ENCODE measurements at places on chromosomes 11 and 22. TPM values are rescaled to one million over a fixed set of nuclear protein-coding genes. Genes with fewer than 3 reads are reported as not detected.
A peak's percentile ranks its signal among the peaks of the same experiment; 100 is the strongest.

GRCh38 chr22:45972091-45972888, 4.7 kb downstream of the WNT7B start:
- DNase-seq: peak; percentile 49
- H3K27me3 ChIP-seq: peaks cover 65% of the 10 kb centered on the region
- no peaks in the 10 kb centered on the region for H3K4me1 ChIP-seq
- peak overlapping the region; percentile 66 for H3K4me3 ChIP-seq

- H3K4me3 ChIP-seq: no peak overlapping the region
- no peaks in the 10 kb centered on the region for H3K27me3 ChIP-seq
- H3K27ac ChIP-seq: no peak overlapping the region
- peaks cover 10% of the 10 kb centered on the region for H3K36me3 ChIP-seq
- H3K4me1 ChIP-seq: no peaks in the 10 kb centered on the region
These were observed 16.5 kb downstream of the ATP6V1E1 start for GRCh38 chr22:17612057-17612456.

GRCh38 chr11:111729071-111729830, 36.9 kb downstream of the PPP2R1B start:
- no peak overlapping the region for H3K27ac ChIP-seq
- H3K4me3 ChIP-seq: no peak overlapping the region
- no peaks in the 10 kb centered on the region for H3K27me3 ChIP-seq
- peaks cover 3% of the 10 kb centered on the region for H3K36me3 ChIP-seq

DNA sequence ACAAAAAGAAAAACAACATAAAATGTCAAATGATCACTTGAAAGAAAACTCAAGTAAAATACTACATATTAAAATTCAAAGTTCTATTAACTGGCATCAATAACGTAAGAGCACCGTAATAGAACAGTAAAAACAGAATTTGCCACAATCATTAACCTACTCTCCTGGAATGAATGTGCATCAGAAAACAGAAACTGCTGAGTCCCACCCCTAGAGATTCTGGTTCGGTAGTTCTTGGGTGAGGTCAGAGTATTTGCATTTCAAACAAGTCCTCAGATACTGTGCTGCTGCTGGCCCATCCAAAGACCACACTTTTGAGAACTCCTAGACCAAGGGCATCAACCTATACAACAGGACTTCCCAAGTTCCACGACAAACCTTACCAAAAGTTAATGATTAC, 23.5 kb downstream of the PITPNB start:
- H3K36me3 ChIP-seq: peaks cover 78% of the 10 kb centered on the region
- no peak overlapping the region for H3K27ac ChIP-seq
- no peak for DNase-seq
- H3K4me3 ChIP-seq: no peak overlapping the region
- H3K27me3 ChIP-seq: no peaks in the 10 kb centered on the region

DNA sequence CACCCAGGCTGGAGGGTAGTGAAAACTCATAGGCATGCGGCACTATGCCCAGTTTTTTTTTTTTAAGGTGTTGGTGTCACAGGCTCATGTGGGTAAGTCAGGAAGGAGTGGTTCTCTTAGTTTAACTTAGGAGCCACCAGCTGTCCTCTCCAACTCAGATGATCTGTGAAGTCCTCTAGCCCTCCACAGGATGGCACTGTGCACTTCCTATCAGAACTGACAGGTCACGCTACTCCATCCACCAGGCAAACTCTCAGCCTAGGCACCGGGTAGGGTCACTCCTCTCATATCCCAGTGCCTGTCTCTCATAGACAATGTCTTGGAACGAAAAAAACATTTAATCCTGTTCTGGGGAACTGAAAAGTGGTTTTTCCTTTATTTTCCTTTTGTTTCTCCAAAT, 16.5 kb downstream of the NAP1L4 start:
- H3K36me3 ChIP-seq: peaks cover 86% of the 10 kb centered on the region
- no peaks in the 10 kb centered on the region for H3K27me3 ChIP-seq
- peak; percentile 49 for DNase-seq
- no peak overlapping the region for H3K4me3 ChIP-seq

APOBEC3H gene
- total RNA-seq: 0.48 TPM

DNA sequence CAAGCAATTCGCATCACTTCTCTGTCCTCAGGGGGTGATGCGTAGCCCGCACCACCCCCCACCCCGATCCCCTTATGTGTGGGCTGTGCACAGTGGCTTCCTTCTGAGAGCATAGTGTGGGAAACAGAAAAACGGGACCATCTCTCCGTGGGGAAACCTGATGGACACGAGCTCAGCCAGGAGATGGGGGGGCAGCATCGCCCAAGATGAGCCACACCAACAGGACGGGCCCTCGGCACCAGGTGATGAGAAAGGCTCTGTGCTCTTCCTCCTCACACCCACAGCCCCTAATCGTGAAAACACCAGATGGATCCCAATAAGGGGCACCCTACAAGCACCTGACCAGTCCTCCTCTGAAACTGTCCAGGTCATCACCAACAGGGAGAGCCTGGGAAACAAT, 153.6 kb downstream of the SHANK2 start:
- H3K27me3 ChIP-seq: no peaks in the 10 kb centered on the region
- H3K4me1 ChIP-seq: no peaks in the 10 kb centered on the region
- peaks cover 19% of the 10 kb centered on the region for H3K36me3 ChIP-seq
- no peak for DNase-seq

- H3K4me1 ChIP-seq: peaks cover 5% of the 10 kb centered on the region
- H3K27ac ChIP-seq: no peak overlapping the region
These were observed 15.0 kb downstream of the CRTAM start for GRCh38 chr11:122853261-122853660.

DNA sequence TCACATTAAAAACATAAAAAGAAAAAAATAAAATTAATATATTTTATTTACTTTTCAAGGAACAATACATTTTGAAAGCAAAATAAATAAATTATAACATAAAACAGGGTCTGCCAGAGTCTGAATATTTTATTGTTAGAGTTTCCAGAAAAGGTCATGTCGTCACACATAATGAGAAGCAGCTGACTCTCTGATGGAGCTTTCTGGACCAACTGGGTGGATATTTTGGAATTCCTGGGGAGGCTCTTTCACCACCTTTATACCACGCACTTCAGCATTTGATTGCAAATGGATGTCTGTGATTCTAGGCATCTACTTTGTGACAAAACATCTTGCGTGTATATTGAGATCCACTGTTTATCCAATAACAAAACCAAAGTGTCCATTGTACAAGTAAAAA, 455.0 kb upstream of the CCDC179 start:
- DNase-seq: no peak
- H3K27ac ChIP-seq: no peak overlapping the region
- H3K4me3 ChIP-seq: no peak overlapping the region
- no peaks in the 10 kb centered on the region for H3K4me1 ChIP-seq
- peaks cover 5% of the 10 kb centered on the region for H3K36me3 ChIP-seq

GRCh38 chr11:78733031-78733430, 158.4 kb upstream of the NARS2 start:
- H3K27me3 ChIP-seq: no peaks in the 10 kb centered on the region
- no peak overlapping the region for H3K4me3 ChIP-seq
- H3K36me3 ChIP-seq: no peaks in the 10 kb centered on the region
- no peak overlapping the region for H3K27ac ChIP-seq

- H3K27me3 ChIP-seq: no peaks in the 10 kb centered on the region
- no peak for DNase-seq
- H3K27ac ChIP-seq: no peak overlapping the region
These were observed 561.9 kb upstream of the ANO5 start for GRCh38 chr11:21630934-21631478.

DNA sequence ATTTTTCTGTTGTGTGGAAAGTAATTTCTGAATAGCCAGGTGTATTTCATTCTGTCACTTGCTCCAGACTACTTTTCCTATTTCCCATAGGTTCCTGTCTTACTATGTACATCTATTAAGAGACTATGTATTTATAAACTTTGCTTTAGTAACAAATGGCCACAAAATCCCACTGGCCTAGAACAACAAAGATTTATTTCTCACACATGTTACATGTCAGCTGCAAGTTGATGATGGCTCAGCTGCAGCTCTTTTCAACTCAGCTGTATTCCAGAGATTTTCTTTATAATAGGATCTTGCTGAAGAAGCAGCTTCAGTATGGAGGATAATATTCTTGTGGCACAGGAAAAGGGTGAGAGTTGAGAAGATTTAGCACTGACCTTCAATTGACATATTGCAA, 539.6 kb upstream of the LRRC4C start:
- H3K27me3 ChIP-seq: no peaks in the 10 kb centered on the region
- H3K27ac ChIP-seq: no peak overlapping the region
- H3K4me3 ChIP-seq: no peak overlapping the region
- DNase-seq: no peak

- peaks cover 3% of the 10 kb centered on the region for H3K4me1 ChIP-seq
- H3K36me3 ChIP-seq: 0 out of 2 replicates have a peak, but pooled peaks cover 4% of the 10 kb centered on the region
- no peaks in the 10 kb centered on the region for H3K27me3 ChIP-seq
- peak; percentile 24 for DNase-seq
- no peak overlapping the region for H3K4me3 ChIP-seq
These were observed 70.8 kb upstream of the PITPNB start for GRCh38 chr22:27989758-27990450.

GRCh38 chr22:19398652-19399051, 32.9 kb downstream of the HIRA start:
- no peak overlapping the region for H3K27ac ChIP-seq
- no peak overlapping the region for H3K4me3 ChIP-seq
- no peaks in the 10 kb centered on the region for H3K27me3 ChIP-seq
- DNase-seq: no peak

Data from H9 (cell line).